Adrenal gland (tissue), 19 donors: ENCODE measurements at places on chromosomes 4 and X. TPM values are rescaled to one million over a fixed set of nuclear protein-coding genes. Genes with fewer than 3 reads are reported as not detected.

GRCh38 chrX:34521563-34521962, 135.5 kb downstream of the TMEM47 start:
- DNase-seq, result no peak
- H3K36me3 ChIP-seq, result no peaks in the 10 kb centered on the region
- no peak overlapping the region for H3K4me3 ChIP-seq
- H3K4me1 ChIP-seq, result no peaks in the 10 kb centered on the region
- H3K27ac ChIP-seq, result no peak overlapping the region

DNA sequence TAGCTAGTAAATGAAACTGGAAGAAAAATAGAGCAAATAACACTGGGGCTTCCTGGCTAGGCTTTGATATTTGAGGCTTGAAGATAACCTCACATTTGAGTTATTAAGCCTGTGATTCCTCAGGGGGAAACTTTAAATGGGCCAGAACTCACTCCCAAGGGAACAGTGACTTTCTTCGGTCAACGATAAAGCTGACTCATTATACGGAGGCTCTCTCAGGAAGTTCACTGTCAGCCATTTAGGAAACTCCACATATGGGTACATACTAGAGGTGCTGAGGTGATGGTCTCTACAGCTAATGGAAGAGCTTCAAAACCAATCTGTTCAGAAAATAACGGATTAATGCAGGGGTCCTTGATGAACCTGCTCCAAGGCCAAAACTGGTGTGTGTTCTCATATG, 120.8 kb downstream of the SH2D1A start:
- H3K36me3 ChIP-seq, result no peaks in the 10 kb centered on the region
- H3K27me3 ChIP-seq, result no peaks in the 10 kb centered on the region
- no peak for DNase-seq
- no peak overlapping the region for H3K4me3 ChIP-seq

GRCh38 chr4:31391976-31392375, 671.8 kb downstream of the PCDH7 start:
- no peak for DNase-seq
- no peaks in the 10 kb centered on the region for H3K27me3 ChIP-seq
- no peak overlapping the region for H3K4me3 ChIP-seq
- H3K4me1 ChIP-seq, result no peaks in the 10 kb centered on the region
- H3K27ac ChIP-seq, result no peak overlapping the region
- no peaks in the 10 kb centered on the region for H3K36me3 ChIP-seq

DNA sequence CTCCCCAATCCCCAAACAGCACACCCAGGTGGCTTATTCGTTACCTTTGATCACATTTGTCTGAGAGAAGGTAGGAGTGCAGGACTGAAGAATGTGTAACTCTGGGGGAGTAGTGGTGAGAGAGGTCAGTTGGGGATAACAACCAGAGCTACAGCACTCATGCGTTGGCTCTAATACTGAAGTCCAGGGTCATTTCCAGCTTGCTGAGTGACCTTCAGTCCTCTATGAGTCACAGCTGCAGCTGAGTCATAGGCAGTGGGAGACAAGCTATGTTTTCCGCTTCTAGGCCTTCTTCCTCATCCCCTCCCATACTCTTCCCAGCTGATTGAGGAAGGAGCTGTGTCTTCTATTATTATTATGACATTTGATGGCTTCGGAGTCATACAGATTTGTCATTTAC, 31.6 kb upstream of the CT47C1 start:
- H3K27ac ChIP-seq, result peak overlapping the region; percentile 71
- peaks cover 15% of the 10 kb centered on the region for H3K4me1 ChIP-seq
- peak; percentile 89 for DNase-seq
- no peaks in the 10 kb centered on the region for H3K36me3 ChIP-seq
- H3K27me3 ChIP-seq, result no peaks in the 10 kb centered on the region

DNA sequence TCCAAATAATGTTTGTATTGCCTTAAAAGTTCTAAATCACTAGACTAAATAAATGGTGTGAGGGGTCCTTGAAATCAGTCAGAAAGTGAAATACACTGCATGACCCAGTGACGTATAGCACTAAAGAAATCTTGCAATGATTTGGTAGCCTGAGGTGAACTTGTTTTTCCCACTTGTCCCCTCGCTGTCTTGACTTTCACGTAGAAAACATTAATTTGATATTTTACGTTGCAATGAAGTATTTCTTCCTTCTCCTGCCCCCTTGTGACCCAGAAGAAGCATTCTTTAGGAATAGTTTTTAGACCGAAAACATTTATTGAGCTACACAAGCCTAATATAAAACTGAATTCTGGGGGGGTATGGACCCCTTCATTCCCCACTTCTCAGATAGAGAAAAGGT, 3.7 kb downstream of the KLB start:
- no peaks in the 10 kb centered on the region for H3K27me3 ChIP-seq
- no peak overlapping the region for H3K27ac ChIP-seq

- H3K36me3 ChIP-seq, result no peaks in the 10 kb centered on the region
- DNase-seq, result no peak
- H3K27ac ChIP-seq, result no peak overlapping the region
- H3K4me3 ChIP-seq, result no peak overlapping the region
- no peaks in the 10 kb centered on the region for H3K27me3 ChIP-seq
- H3K4me1 ChIP-seq, result no peaks in the 10 kb centered on the region
These were observed 48.7 kb upstream of the SLC4A4 start for GRCh38 chr4:71290074-71290473.

DNA sequence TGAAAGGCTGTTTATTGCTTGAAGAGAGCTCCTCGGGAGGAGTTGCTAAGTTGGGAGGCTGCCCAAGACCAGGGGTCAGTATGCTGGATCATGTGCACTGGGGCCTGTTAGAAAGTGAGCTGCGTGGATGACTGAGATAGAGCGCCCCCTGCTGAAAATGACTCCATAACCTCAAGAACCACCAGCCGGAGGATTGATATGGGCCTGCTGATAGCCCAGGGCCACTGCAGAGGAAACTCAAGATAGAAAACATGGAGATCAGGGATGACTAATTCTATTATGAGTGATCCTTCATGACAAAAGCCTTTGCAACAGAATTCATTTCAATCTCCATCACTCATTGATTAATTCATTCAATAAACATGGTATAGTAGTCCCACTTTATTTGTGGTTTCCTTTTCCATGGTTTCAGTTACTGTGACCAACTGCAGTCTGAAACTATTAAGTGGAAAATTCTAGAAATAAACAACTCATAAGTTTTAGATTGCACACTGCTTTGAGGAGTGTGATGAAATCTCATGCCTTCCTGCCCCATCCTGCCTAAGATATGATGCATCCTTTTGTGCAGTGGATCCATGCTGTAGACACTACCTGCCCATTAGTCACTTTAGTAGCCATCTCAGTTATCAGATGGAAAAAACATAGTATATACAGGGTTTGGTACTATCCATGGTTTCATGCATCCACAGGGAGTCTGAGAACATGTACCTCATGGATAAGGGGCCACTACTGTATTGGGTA, 126.7 kb upstream of the MBNL3 start:
- DNase-seq, result peak; percentile 64
- H3K36me3 ChIP-seq, result no peaks in the 10 kb centered on the region
- no peak overlapping the region for H3K27ac ChIP-seq
- H3K4me1 ChIP-seq, result no peaks in the 10 kb centered on the region
- peaks cover 8% of the 10 kb centered on the region for H3K27me3 ChIP-seq

Gene ARL9
- 0.28 TPM for total RNA-seq

Gene WAS
- total RNA-seq, result 8.0 TPM

Gene HMGB3
- 18.0 TPM for total RNA-seq

Gene TMEM144
- total RNA-seq, result 30.7 TPM
